ENCODE measurements at places on chromosomes 4 and X.

DNA sequence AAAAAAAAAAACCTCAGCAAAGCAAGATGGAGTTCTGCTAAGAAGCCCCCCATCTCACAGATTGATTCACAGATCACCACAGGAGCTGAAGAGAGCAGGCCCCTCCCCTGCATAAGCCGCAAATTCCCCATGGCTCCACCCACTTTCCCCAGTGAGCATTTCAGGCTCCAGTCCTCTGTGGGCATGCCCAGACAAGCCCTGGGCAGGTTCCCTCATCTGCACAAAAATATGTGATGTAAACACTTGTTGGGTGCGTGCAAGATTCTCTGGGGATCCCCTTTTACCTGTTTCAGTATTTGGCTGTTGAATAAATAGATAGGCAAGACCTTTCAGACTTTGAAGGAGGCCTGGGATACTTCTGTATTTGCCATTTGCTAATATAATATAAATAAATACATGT is 514.3 kb downstream of the PCDH7 start:
- DNase-seq = no peak

GRCh38 chrX:115549008-115549407 is 12.0 kb upstream of the PLS3 start:
- no peak for DNase-seq

- peak; percentile 31 for DNase-seq
Observed at GRCh38 chrX:357693-358471, 28.8 kb downstream of the PPP2R3B start.

DNA sequence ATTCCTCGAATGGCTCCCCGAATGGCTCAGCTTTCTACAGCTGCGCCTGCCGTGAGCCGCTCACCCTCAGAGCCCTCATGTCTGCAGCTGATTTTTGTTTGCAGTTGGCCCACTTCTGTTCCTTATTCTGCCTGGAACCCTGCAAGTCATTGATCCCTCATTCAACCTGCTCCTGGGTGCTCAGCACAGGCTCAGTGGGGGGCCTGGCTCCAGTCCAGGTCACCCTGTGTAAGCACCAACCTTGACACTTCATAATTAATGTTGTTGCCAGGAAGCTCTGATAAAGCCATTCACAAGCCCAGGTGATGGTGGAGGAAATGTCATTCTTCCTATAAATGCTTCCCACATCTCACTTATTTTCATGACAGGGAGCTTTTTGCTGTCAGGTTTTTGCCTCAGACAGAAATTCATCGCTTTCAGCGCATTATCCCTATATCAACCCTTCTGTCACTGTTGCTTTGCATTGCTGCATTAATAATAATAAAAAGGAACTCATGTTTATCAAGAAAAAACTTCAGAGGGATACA is 85.7 kb downstream of the F11 start:
- no peak for DNase-seq

GRCh38 chr4:141413366-141413765 is 192.7 kb downstream of the ZNF330 start:
- no peak for DNase-seq

GRCh38 chrX:85111347-85111746 is 107.7 kb downstream of the APOOL start:
- peak; percentile 7 for DNase-seq

- DNase-seq = no peak
Observed at GRCh38 chr4:5571646-5572045, 136.7 kb downstream of the EVC2 start.

DNA sequence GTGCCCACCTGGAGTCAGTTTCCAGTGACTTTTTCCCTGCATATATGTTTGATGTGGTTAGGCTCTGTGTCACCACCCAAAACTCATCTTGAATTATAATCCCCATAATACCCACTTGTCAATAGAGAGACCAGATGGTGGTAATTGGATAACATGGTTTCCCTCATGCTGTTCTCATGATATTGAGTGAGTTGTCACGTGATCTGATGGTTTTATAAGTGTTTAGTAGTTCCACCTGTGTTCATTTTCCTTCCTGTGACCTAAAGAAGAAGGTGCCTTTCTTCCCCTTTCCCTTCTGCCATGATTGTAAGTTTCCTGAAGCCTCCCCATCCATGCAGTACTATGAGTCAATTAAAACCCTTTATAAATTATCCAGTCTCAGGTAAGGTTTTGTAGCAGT is 740.9 kb downstream of the ARAP2 start:
- DNase-seq = no peak

DNA sequence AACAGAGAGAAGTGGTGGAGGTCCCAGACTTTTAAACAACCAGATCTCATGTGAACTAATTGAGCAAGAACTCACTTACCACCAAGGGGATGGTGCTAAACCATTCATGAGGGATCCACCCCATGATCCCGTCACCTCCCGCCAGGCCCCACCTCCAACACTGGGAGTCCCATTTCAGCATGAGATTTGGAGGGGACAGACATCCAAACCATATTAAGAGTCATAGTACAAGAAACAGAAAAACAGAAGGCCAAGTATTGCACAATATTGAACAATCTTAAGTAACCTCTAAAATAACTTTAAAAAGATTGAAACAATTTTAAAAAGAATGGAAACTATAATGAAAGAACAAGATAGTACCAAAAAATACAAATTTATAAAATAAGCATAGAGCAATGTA is 110.0 kb downstream of the CBR4 start:
- DNase-seq = peak; percentile 18

- no peak for DNase-seq
Observed at GRCh38 chrX:38482183-38482582, 79.2 kb upstream of the TSPAN7 start.

DNA sequence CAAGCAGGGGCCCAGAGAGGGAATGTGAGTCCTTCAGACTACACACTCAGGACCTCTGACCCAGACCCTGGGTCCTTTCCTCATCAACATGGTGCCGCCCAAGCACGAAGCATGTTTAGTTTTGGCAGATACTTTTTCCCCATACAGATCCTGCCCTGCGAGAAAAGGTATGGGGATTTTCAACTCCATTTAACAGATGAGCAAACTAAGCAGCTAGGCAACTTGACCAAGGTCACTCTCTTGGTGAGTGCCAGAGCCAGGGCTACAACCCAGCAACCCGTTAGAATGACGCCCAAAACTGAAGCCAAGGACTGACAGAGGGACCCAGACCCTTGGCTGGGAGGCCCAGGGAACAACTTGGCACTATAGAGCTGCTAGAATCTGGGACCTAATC is 40.3 kb upstream of the MSX1 start:
- no peak for DNase-seq

DNA sequence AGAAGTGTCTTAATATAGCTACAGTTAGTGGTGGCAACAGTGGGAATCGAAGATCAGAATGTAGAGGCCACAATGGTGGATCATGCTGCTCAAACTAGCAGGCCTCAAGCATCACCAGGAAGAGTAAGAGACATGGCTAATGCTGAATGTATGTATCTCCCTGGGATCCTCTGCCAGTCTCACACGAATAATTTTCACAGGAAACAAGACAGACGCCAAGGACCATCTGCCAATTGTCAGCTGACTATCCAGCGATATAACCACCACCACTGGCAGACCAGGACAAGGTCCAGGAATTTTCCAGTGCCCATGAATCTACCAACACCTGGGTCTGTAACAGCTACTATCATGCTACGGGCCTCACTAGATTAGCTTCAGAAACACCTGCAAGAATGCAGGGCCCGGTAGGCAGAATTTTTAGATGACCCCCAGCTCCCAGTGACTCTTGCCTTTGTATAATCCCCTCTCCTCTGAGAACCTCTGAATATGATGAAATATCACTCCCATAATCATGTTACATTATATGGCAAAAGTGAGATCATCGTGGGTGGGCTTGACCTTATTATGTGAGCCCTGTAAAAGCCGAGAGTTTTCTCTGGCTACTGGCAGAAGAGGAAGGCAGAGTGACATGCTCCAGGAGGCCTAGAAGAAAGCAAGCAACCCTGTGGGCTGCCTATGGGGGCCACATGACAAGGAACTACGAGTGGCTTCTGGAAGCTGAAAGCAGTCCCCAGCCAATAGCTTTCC is 429.8 kb downstream of the BCOR start:
- DNase-seq = no peak

Data from GM03348 (cell line).